ENCODE measurements at places on chromosomes 6 and 20. TPM values are rescaled to one million over a fixed set of nuclear protein-coding genes. Genes with fewer than 3 reads are reported as not detected.

HEY2 gene
- not detected for total RNA-seq

ELOVL2 gene
- not detected for total RNA-seq

AIF1 gene
- total RNA-seq = 150 TPM

PPP1R16B gene
- 65.3 TPM for total RNA-seq

ADGRG6 gene
- 1.5 TPM for total RNA-seq

PHACTR3 gene
- total RNA-seq = not detected

SEMG1 gene
- total RNA-seq = not detected

NKX2-4 gene
- not detected for total RNA-seq

ETV7 gene
- 2.8 TPM for total RNA-seq

DEFB132 gene
- not detected for total RNA-seq

NKAIN4 gene
- not detected for total RNA-seq

FAM83B gene
- not detected for total RNA-seq

SLC32A1 gene
- total RNA-seq = not detected

ADGRB3 gene
- not detected for total RNA-seq

DCDC2 gene
- total RNA-seq = not detected

PAX1 gene
- total RNA-seq = not detected

CYP24A1 gene
- not detected for total RNA-seq

PRR18 gene
- 0.33 TPM for total RNA-seq

ZNF391 gene
- 4.8 TPM for total RNA-seq

SUMO4 gene
- total RNA-seq = 2.6 TPM

FAM83C gene
- total RNA-seq = not detected

RBM24 gene
- total RNA-seq = not detected

CALHM4 gene
- total RNA-seq = not detected

EYS gene
- total RNA-seq = not detected

PDYN gene
- not detected for total RNA-seq

GPLD1 gene
- total RNA-seq = 0.74 TPM

CDYL gene
- total RNA-seq = 38.8 TPM

C6orf58 gene
- 0.18 TPM for total RNA-seq

TMEM242 gene
- 10.5 TPM for total RNA-seq

FGD2 gene
- 1.8 TPM for total RNA-seq

FNDC11 gene
- 0.20 TPM for total RNA-seq

MTHFD1L gene
- 138 TPM for total RNA-seq

CTCFL gene
- not detected for total RNA-seq

REM1 gene
- not detected for total RNA-seq

LY6G6C gene
- total RNA-seq = not detected

OXT gene
- not detected for total RNA-seq

TGM2 gene
- total RNA-seq = not detected

CALHM6 gene
- 7.4 TPM for total RNA-seq

DEFB124 gene
- not detected for total RNA-seq

IP6K3 gene
- total RNA-seq = not detected

CCNC gene
- total RNA-seq = 77.3 TPM

KCNQ2 gene
- total RNA-seq = not detected

UBD gene
- 2.6 TPM for total RNA-seq

Data from activated naive CD8-positive, alpha-beta T cell treated with anti-CD3 and anti-CD28 coated beads for 36 hours (primary cell).